ENCODE measurements at places on chromosomes 7 and 10. TPM values are rescaled to one million over a fixed set of nuclear protein-coding genes. Genes with fewer than 3 reads are reported as not detected.

DNA sequence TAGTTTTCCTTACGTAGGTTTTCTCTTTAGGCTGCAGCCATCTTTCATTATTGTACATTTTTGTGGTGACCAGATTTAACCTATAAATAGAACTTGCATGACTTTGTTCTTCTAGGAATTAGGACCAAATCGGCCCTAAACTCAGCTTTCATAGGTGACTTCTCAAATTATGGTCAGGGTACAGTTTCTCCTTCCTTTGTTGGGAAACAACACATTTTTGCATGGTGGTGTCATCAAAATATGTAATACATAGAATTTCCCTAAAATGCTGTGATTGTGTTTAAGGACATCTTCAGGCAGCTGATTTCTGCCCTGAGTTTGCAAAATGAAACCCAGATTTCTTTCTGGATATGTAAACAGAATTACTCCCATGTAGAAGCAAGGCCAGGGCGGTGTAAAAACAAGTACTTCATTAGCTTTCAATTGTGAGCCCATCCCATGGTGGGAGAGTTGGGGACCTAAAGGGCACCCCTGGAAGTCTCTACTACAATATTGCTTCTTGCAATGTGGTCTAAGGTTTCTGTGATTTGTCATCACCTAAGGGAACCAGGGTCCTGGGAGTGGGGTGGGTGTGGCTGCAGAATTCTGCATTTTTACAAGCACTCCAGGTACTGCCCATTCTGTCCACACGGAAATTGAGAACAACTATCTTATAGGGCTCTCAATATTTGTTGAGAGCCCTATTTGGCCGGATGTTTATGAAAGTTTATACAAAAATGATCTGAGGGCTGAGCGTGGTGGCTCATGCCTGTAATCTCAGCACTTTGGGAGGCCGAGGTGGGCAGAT is 121.0 kb upstream of the FAM171A1 start:
- DNase-seq = no peak

GRCh38 chr10:5159126-5159525 is 25.8 kb downstream of the AKR1C8 start:
- peak; percentile 3 for DNase-seq

The NPC1L1 gene
- not detected for total RNA-seq

The GDF2 gene
- total RNA-seq = not detected

GRCh38 chr10:100341953-100342626 is 4.9 kb upstream of the SCD start:
- peak; percentile 58 for DNase-seq

The CACNB2 gene
- 2.1 TPM for total RNA-seq

- DNase-seq = peak; percentile 99
These were observed 116.8 kb downstream of the ABLIM1 start for GRCh38 chr10:114541081-114541796.
